ENCODE measurements at places on chromosomes 16 and 17.

DNA sequence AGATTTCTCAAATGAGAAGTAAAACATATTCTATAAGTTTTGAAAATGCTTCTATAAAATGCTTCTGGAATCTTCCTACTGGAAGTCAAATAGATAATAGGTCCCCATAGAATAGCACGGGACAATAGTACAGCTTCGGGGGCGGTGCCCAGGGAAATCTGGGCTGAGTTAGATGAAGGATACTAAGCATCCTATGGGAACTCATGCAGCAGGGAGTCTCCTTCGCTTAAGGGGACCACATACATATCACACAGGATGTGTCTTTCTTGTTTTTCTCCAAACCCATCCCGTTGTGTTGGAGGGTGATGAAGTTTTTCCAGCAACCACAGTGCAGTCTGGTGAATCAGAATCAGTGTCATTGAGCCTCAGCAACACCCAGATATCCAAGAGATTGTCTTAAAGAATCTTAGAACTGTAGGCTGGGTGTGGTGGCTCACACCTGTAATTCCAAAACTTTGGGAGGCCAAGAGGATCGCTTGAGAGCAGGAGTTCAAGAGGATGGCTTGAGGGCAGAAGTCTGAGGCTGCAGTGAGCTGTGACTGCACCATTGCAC, 84.2 kb downstream of the PITPNC1 start:
- no peak for DNase-seq

GRCh38 chr16:56231-56927, 2.8 kb downstream of the SNRNP25 start:
- no peak for DNase-seq

DNA sequence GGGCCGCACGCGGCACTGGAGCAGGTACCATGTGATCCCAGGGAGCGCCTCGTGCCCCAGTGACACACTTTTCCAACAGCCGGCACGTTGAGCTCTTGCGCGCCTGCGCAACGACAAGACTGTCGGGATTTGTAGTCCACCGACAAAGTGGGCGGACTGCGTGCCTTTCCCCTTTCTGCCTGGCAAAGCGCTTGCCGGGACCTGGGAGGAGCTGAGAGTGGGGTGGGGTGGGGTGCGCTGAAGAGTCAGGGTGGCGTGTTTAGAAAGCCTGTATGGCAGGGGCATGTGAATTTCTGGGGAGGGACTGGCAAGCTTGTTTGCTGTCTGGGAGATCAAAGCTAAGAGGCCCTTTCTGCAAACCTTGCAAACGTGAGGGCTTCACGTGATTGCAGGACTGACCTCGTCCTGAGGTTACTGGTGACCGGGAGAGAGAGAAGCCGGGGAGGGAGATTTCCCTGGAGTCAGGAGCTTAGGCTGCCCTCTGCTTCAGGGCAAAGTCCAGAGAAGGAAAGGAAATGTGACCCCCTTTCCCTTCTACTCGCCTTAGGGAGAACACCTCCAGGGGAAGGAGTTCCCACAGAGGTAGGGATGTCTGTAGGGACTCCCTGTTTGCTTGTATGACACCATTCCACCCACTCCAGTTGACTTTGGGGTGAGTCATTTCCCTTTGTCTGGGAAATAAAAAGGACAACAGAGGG, 429 bp upstream of the NR1D1 start:
- peak; percentile 100 for DNase-seq

GRCh38 chr17:37489197-37490001, at the start of gene DUSP14:
TSS of gene DUSP14 (plus strand) at chr17:37489891. CDS start at chr17:37512273, 22,382 bp downstream.
- peak; percentile 69 for DNase-seq

GRCh38 chr17:62657690-62658089, 30.2 kb downstream of the MRC2 start:
- DNase-seq, result no peak

GRCh38 chr16:56257239-56257638, 66.0 kb downstream of the GNAO1 start:
- no peak for DNase-seq

DNA sequence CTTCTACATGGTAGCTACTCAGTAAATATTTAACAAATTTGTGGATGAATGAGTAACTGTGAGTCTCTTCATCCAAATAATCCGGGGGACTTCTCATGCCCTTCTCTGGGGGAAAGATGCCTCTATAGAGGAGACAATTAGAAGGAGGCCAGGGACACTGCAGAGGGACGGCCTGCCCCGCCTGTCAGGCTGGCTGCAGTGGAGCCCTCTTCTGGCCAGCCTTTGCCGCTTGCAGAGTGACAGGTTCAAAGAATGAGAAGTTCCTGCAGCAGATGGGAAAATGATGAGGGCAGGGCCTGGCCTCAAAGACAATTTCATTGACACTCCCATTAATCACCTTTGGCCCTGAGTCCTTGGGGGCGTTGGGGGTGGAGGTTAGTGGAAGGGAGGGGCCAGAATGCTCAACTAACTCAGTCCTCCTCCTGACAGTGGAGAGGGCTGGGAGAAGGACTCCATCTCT, 339.0 kb downstream of the MAF start:
- DNase-seq, result no peak

GRCh38 chr17:63446753-63447470, 806 bp upstream of the CYB561 start:
- DNase-seq, result peak; percentile 34

DNA sequence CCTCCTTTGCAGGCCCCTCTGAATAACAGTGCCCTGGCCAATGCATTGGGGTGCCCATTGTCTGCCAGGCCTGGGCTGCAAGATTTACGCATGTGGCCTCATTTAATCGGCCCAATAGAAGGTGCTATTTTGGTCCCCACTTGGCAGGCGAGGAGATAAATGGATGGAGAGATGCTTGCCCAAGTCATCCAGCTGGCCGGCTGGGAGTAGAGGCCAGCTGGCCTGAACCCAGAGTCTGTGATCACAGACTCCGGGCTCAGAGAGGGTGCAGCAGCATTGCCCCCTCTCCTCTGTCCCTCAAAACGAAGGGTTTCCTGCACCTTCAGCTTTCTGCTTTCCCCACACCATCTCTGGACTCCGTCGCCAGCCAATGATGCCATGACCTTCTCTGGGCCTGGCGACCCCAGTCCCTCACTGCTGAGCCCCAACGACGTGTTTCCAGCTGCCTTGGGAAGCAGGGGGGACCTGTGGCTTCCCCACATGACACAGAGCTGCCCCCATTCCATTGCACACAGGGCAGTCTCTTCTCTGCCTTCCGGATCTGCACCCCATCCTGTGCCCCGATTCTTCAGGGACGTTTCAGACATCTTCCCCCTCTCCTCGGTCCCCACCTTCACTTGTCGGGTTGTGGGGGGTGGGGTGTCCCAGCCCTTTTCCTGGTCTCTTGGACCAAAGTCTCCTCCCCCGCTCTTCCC, 3.5 kb upstream of the ADGRG1 start:
- no peak for DNase-seq

DNA sequence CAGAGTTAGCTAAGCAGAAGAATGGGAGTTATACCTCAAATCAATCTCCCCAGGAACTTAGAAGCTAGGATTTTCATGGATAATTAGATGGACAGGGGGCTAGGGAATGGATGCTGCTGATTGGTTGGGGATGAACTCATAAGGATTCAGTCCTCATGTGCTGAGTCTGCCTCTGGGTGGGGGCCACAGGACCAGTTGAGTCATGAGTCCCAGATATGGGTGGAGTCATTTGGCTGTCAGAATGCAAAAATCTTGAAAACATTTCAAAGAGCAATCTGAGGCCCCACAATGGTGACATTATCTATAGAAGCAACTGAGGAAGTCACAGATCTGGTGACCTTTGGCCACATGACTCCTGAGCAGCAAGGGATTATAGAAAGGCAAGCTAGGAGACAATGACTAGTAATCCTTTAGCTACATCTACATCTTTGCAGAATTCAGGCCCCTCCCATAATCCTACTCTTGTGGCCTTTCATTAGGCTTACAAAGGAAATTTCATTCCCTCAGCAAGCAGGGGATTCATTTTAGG, 82.6 kb upstream of the CCL2 start:
- no peak for DNase-seq

DNA sequence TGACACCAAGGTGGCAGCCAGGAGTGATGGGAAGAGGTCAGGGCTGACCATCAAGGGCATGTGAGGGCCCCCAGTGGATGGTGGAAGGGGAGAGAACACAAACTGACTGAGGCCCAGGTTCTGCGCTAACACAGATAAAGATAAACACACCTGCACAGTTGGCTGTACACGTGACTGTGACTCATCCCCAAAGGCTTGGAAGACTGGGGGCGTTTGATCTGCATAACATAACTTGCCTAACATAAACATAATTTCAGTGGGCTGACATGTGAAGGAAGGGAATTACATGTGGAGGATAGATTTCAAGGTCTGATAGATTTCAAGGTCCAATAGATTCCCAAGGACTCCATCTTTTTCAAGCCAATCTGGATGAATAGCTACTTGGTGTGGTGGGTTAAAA, 100.9 kb upstream of the TNRC6C start:
- no peak for DNase-seq

- no peak for DNase-seq
Measured at GRCh38 chr16:68643847-68644246, 1.3 kb upstream of the CDH3 start.

- DNase-seq, result no peak
Measured at GRCh38 chr17:76566988-76567431, 18.6 kb downstream of the ST6GALNAC2 start.

GRCh38 chr17:1486802-1487695, 5.4 kb downstream of the MYO1C start:
- DNase-seq, result peak; percentile 59

- DNase-seq, result peak; percentile 78
Measured at GRCh38 chr17:44331249-44331760, 6.7 kb upstream of the SLC25A39 start.

GRCh38 chr17:36690190-36690589, 88.8 kb downstream of the MRM1 start:
- DNase-seq, result no peak

DNA sequence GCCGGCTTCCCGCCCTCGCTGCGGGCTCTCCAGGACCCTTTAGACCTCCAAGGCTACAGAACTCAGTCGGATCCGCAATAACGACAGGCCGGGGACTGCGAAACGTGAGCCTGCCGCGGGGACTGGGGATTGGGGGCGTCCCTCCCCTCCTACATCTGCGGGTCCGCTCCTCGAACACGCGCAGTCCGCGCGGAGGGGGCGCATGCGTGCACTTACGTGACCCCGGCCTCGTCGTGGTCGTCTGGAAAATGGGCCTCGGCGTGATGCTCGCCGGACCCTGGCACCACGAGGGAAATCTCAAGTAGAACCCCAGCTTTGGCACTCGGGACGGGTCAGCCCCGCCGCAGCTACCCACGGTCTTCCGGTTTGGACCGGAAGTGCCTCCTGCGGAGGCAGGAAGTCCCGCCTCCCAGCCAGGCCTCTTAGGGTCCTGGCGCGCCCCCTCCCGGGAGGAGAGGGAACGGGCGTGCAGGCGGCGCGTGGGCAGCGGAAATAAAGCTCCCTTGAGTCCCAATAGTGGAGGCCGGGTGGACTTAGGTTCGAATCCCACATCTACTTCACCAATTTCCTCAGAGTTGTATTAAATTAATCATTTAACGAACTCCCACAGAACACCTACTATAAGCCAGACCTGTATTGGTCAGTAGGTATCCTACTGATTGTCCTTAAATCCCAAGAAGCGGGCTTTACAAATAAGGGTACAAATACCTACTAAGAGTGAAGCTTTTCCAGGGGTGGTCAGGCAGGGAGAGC, at the start of gene TAF1C:
Gene TAF1C, minus strand, starts transcription at position 373 of the 753 bp plus-strand sequence. CDS start 2,069 bp downstream, outside the sequence.
- DNase-seq, result peak; percentile 92

DNA sequence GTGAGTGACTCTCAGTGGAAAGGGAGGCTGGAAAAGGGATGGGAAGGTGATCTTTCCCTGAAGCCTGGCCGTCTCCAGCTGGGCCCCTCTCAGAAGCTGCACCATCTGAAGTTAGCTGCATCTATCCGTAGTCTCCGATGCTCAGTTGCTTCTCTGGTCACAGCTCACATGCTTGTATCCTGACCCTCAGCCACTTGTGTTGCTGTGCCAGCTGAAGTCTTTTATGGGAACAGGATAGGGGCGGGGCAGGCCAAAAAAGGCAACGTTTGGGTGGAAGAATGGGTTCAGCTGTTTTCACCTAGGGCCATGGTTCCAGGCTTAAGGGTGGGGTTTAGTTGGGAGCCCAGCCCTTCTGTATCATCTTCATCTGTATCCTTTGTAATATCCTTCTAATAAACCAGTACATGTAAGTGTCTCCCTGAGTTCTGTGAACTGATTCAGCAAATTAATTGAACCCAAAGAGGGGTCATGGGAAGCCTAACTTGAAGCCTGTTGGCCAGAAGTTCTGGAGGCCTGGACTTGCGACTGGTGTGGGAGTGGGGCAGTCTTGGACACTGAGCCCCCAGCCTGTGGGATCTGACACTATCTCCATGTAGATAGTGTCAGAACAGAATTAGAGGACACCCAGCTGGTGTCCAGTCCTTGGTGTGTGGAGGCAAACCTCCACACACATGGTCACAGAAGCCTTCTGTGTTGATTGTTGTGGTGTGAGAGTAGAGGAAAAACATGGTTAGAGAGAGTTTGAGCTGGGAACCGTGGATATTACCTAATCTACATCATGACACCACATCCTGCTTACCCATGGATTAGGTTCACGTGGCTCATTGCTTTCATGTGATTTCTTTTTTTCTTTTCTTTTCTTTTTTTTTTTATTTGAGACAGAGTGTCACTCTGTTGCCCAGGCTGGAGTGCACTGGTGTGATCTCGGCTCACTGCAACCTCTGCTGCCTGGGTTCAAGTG, 49.3 kb upstream of the FBXO47 start:
- no peak for DNase-seq

GRCh38 chr17:71900621-71901229, 220.1 kb upstream of the SOX9 start:
- DNase-seq, result no peak

- DNase-seq, result peak; percentile 85
Measured at GRCh38 chr17:19263641-19264051, 26.5 kb downstream of the EPN2 start.

GRCh38 chr16:75506574-75506973, 11.3 kb upstream of the CHST6 start:
- peak; percentile 61 for DNase-seq

- no peak for DNase-seq
Measured at GRCh38 chr17:9236286-9237052, 215.2 kb downstream of the NTN1 start.

GRCh38 chr17:740240-741017, 8.0 kb downstream of the TLCD3A start:
- no peak for DNase-seq

DNA sequence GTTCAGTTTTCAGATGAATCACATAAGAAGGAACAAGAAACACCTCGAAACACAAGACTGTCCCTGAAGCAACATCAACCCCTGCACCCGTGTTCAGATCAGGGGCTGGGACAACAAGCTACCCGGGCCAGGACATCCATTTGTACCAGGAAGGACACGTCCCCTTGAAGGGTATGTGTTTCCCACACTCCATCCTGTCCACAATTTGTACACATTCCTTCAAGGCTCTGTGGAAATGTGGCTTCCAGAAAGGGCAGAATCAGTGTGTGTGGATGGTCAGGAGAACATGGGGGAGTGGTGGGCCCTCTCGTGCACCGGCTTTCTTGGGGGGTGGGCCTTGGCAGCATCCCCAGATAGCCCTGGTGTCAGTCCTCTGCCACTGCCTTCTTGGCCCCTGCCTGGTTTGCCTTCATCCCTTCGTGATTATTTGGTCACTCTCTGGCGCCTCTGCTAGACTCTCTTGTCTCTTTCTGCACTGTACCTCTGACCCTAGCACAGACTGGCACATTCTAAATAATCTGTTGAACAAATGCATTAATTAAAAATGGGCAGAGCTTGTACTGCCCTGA, 10.3 kb downstream of the KIFC3 start:
- DNase-seq, result no peak

- DNase-seq, result no peak
Measured at GRCh38 chr17:3688852-3689261, 7.1 kb downstream of the P2RX5 start.

All from gastrocnemius medialis (tissue), 4 donors.